ENCODE measurements at places on chromosomes 7 and 10. TPM values are rescaled to one million over a fixed set of nuclear protein-coding genes. Genes with fewer than 3 reads are reported as not detected.

The KCNIP2 gene
- 0.29 TPM for total RNA-seq

The ST8SIA6 gene
- not detected for total RNA-seq

The IQUB gene
- total RNA-seq, result 0.21 TPM

The FGFR2 gene
- 8.9 TPM for total RNA-seq

The MRPS33 gene
- total RNA-seq, result 36.6 TPM

The UNC5B gene
- 27.5 TPM for total RNA-seq

The ANKRD61 gene
- not detected for total RNA-seq

The DUSP5 gene
- total RNA-seq, result 88.4 TPM

The ACHE gene
- total RNA-seq, result 1.3 TPM

The WNT2 gene
- total RNA-seq, result 0.07 TPM

The GIMAP2 gene
- 0.48 TPM for total RNA-seq

The ZC3HAV1L gene
- 14.4 TPM for total RNA-seq
